ENCODE measurements at places on chromosomes 1 and 21. TPM values are rescaled to one million over a fixed set of nuclear protein-coding genes. Genes with fewer than 3 reads are reported as not detected.

Gene OR2T2
- total RNA-seq, result not detected

Gene VHLL
- total RNA-seq, result not detected

Gene TEX38
- total RNA-seq, result 0.16 TPM

Gene ACTN2
- not detected for total RNA-seq

Gene SLAMF8
- total RNA-seq, result 0.57 TPM

Gene TNFSF4
- total RNA-seq, result 3.9 TPM

Gene LHX8
- total RNA-seq, result 0.87 TPM

Gene NID1
- total RNA-seq, result 57.3 TPM

Gene TRMT13
- 13.7 TPM for total RNA-seq

Gene FCRL1
- total RNA-seq, result not detected

Gene PM20D1
- total RNA-seq, result not detected

Gene CHODL
- total RNA-seq, result 1.2 TPM

Gene DLGAP3
- total RNA-seq, result 0.04 TPM

Gene CHI3L1
- 12.8 TPM for total RNA-seq

Gene DCST2
- total RNA-seq, result 1.6 TPM

Gene SYDE2
- 12.8 TPM for total RNA-seq

- DNase-seq, result no peak
- H3K27ac ChIP-seq, result no peak overlapping the region
- no peaks in the 10 kb centered on the region for H3K4me1 ChIP-seq
Measured at GRCh38 chr1:240956020-240956419, 344.1 kb upstream of the GREM2 start.

DNA sequence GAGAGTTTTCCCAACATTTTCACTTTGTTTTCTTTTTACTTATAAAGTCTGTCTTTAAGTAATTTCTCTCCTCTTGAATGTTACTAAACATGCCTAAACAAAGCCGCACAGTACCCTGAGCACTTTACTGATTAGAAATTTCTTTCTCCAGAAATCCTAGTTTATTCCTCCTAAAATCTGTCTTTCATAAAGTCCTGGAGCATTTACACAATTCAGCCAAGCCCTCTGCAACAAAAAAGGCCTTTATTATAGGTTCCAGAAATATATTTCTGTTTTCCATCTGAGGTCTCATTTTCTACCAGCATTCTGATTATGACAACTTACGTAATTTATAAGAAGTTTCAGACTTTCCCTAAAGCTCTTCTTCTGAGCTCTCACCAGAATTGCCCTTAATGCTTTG lies 549.5 kb upstream of the OLFM3 start:
- no peak overlapping the region for H3K4me3 ChIP-seq
- no peaks in the 10 kb centered on the region for H3K27me3 ChIP-seq
- no peak for DNase-seq
- no peaks in the 10 kb centered on the region for H3K36me3 ChIP-seq
- H3K27ac ChIP-seq, result no peak overlapping the region

GRCh38 chr1:232486006-232486405 lies 143.9 kb downstream of the SIPA1L2 start:
- no peak for DNase-seq
- no peak overlapping the region for H3K27ac ChIP-seq

DNA sequence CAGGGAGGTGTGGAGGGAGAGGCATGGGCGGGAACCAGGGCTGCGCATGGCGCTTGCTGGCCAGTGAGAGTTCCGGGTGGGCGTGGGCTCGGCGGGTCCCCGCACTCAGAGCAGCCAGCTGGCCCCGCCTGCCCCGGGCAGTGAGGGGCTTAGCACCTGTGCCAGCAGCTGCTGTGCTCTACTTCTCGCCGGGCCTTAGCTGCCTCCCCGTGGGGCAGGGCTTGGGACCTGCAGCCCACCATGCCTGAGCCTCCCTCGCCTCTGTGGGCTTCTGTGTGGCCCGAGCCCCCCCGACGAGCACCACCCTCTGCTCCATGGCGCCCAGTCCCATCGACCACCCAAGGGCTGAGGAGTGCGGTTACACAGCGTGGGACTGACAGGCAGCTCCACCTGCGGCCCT lies 38.6 kb upstream of the WARS2 start:
- H3K4me1 ChIP-seq, result no peaks in the 10 kb centered on the region
- DNase-seq, result no peak
- no peaks in the 10 kb centered on the region for H3K36me3 ChIP-seq
- no peak overlapping the region for H3K4me3 ChIP-seq

- H3K36me3 ChIP-seq, result no peaks in the 10 kb centered on the region
- no peaks in the 10 kb centered on the region for H3K4me1 ChIP-seq
- no peak overlapping the region for H3K27ac ChIP-seq
- H3K27me3 ChIP-seq, result no peaks in the 10 kb centered on the region
Measured at GRCh38 chr1:248759644-248760043, 4.1 kb upstream of the LYPD8 start.

DNA sequence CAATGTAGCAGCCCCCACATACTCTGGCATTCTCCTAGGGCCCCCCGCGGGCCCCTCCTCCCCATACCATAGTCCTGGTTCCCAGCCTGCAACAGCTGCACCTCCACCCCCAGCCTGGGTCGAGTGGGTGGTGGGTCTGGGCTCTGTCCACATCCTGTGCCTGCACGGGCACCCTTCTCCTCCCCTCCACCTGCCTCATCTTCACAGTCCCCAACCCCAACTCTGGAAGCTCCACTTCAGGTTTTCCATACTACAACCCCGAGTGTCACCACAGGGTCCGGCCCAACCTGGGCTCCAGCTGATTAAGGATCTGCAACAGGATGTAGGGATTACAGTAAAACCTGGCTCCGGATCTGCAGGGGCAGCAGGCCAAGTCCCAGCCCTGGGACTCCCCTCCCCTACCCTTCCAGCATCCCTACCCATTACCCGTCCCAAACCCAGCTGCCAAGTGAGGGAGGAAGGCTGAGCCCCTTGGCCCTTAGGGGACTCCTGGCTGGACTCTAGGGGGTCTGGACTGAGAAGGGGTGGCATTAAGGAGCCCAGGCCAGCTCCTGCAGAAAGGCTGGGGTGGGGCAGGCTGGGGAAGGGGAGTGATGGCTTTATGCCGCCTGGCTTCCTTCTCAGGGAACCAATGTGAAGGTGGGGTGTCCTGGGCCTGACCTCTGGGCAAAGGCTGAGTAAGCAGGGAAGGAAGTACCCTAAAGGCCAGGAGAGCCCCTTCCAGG lies 116.8 kb downstream of the CASZ1 start:
- H3K27ac ChIP-seq, result no peak overlapping the region
- DNase-seq, result peak; percentile 70
- no peaks in the 10 kb centered on the region for H3K27me3 ChIP-seq
- no peak overlapping the region for H3K4me3 ChIP-seq
- peaks cover 57% of the 10 kb centered on the region for H3K4me1 ChIP-seq

- no peak overlapping the region for H3K4me3 ChIP-seq
- no peaks in the 10 kb centered on the region for H3K4me1 ChIP-seq
- DNase-seq, result no peak
- H3K27me3 ChIP-seq, result no peaks in the 10 kb centered on the region
- no peaks in the 10 kb centered on the region for H3K36me3 ChIP-seq
- H3K27ac ChIP-seq, result no peak overlapping the region
Measured at GRCh38 chr1:199580300-199580699, 447.2 kb upstream of the NR5A2 start.

DNA sequence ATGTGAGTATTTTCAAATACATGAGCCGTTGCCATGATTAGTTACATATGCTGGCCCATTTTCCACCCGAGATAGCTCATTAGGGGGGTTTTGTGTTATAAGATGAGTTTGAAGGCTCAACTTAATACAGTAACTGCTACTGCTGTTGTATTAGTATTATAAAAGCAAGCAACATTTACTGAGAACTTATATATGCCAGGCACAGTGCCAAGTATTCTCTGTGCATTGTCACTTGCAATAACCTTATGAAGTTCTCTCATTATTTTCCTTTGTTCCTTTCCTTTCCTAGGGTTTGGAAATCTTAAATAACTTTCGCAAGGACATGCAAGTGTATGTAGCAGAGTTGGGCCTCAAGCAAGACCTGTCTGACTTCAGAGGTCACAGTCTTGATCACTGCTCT lies 107.9 kb downstream of the RYR2 start:
- peaks cover 6% of the 10 kb centered on the region for H3K4me1 ChIP-seq
- no peaks in the 10 kb centered on the region for H3K27me3 ChIP-seq
- H3K4me3 ChIP-seq, result no peak overlapping the region
- H3K36me3 ChIP-seq, result no peaks in the 10 kb centered on the region
- DNase-seq, result no peak

GRCh38 chr21:46552274-46552673 lies 52.6 kb downstream of the S100B start:
- H3K36me3 ChIP-seq, result no peaks in the 10 kb centered on the region
- H3K4me1 ChIP-seq, result no peaks in the 10 kb centered on the region
- H3K27ac ChIP-seq, result no peak overlapping the region
- no peaks in the 10 kb centered on the region for H3K27me3 ChIP-seq
- no peak overlapping the region for H3K4me3 ChIP-seq

GRCh38 chr1:21822349-21822748 lies 10.3 kb downstream of the LDLRAD2 start:
- H3K4me1 ChIP-seq, result no peaks in the 10 kb centered on the region
- H3K4me3 ChIP-seq, result no peak overlapping the region
- no peak overlapping the region for H3K27ac ChIP-seq

- H3K4me3 ChIP-seq, result no peak overlapping the region
- DNase-seq, result no peak
- H3K36me3 ChIP-seq, result no peaks in the 10 kb centered on the region
- no peaks in the 10 kb centered on the region for H3K27me3 ChIP-seq
Measured at GRCh38 chr1:9558271-9558945, 19.1 kb downstream of the SLC25A33 start.

GRCh38 chr1:39184354-39184818 lies 20.1 kb upstream of the MACF1 start:
- DNase-seq, result no peak
- H3K4me1 ChIP-seq, result peaks cover 13% of the 10 kb centered on the region
- H3K36me3 ChIP-seq, result no peaks in the 10 kb centered on the region
- H3K27me3 ChIP-seq, result no peaks in the 10 kb centered on the region

DNA sequence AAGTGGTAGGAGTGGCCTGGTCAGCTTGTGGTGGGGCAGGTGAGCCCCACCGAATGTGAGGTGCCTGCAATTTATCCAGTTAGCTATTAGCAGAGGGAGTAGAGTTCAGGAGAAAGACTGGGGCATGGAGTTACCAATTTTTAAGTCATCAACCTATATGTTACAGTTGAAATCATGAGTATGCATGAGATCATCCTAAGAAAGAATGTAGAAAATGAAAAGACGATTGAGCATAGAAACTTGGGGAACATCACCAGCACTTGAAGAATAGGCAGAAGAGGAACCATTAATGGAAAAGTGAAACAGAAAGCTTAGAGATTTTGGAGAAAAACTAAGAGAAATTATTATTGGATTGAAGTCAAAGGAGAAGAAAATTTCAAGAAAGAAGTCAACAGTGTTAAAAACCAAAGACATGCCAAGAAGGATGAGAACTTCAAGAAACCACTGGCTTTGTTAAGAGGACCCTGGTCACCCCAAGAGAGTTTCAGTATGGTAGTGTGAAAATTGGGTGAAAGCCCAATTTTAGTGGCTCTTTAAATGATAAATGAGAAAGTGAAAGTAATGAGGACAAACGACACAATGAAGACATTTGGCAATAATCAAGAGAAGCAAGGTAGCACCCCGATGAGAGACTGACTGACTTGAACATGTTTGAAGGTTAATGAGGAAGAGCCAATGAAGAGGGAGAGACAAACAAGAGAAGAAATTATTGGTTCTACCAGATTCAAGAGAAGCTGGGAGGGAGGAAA lies 36.7 kb downstream of the DNASE2B start:
- H3K4me3 ChIP-seq, result no peak overlapping the region
- no peaks in the 10 kb centered on the region for H3K36me3 ChIP-seq
- no peaks in the 10 kb centered on the region for H3K27me3 ChIP-seq
- H3K4me1 ChIP-seq, result no peaks in the 10 kb centered on the region
- no peak overlapping the region for H3K27ac ChIP-seq
- no peak for DNase-seq

GRCh38 chr1:218164930-218165700 lies 120.0 kb upstream of the RRP15 start:
- no peaks in the 10 kb centered on the region for H3K36me3 ChIP-seq
- DNase-seq, result peak; percentile 21
- peaks cover 95% of the 10 kb centered on the region for H3K27me3 ChIP-seq
- H3K4me3 ChIP-seq, result peak overlapping the region; percentile 58
- H3K27ac ChIP-seq, result no peak overlapping the region

- H3K27me3 ChIP-seq, result no peaks in the 10 kb centered on the region
- no peak overlapping the region for H3K27ac ChIP-seq
- no peak overlapping the region for H3K4me3 ChIP-seq
- DNase-seq, result no peak
- H3K4me1 ChIP-seq, result no peaks in the 10 kb centered on the region
- no peaks in the 10 kb centered on the region for H3K36me3 ChIP-seq
Measured at GRCh38 chr21:27268290-27268689, 301.4 kb upstream of the ADAMTS5 start.

DNA sequence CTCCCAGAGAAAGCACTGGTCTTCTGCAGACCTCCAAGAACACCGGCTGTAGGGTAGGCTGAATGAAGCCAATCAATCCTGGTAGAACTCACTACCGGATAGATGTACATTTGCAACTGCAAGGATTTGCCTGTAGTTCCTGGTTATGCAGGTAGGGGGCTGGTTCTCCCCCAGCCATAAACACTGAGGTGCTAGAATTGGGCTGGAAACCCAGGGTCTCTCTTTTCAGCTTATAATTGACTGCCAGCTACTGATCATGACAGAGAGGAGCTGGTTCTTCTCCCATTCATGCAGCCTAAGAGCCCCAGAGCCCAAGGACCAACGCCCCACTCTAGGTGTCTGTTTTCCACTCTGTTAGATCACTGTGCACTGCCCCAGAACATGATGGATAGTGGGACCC lies 21.5 kb upstream of the MTARC2 start:
- no peaks in the 10 kb centered on the region for H3K27me3 ChIP-seq
- no peak overlapping the region for H3K27ac ChIP-seq
- no peaks in the 10 kb centered on the region for H3K36me3 ChIP-seq
- no peak for DNase-seq
- no peak overlapping the region for H3K4me3 ChIP-seq

GRCh38 chr1:79193211-79194079 lies 186.9 kb upstream of the ADGRL4 start:
- DNase-seq, result no peak
- no peaks in the 10 kb centered on the region for H3K4me1 ChIP-seq
- H3K36me3 ChIP-seq, result no peaks in the 10 kb centered on the region
- H3K27ac ChIP-seq, result no peak overlapping the region

- H3K36me3 ChIP-seq, result no peaks in the 10 kb centered on the region
- no peak overlapping the region for H3K27ac ChIP-seq
- H3K27me3 ChIP-seq, result no peaks in the 10 kb centered on the region
- H3K4me3 ChIP-seq, result no peak overlapping the region
Measured at GRCh38 chr1:175287849-175288248, 95.3 kb upstream of the KIAA0040 start.

GRCh38 chr1:212035835-212036605 lies 472 bp downstream of the DTL start:
- peak overlapping the region; percentile 22 for H3K4me3 ChIP-seq
- H3K27ac ChIP-seq, result no peak overlapping the region
- no peaks in the 10 kb centered on the region for H3K36me3 ChIP-seq
- no peaks in the 10 kb centered on the region for H3K27me3 ChIP-seq
- DNase-seq, result no peak

DNA sequence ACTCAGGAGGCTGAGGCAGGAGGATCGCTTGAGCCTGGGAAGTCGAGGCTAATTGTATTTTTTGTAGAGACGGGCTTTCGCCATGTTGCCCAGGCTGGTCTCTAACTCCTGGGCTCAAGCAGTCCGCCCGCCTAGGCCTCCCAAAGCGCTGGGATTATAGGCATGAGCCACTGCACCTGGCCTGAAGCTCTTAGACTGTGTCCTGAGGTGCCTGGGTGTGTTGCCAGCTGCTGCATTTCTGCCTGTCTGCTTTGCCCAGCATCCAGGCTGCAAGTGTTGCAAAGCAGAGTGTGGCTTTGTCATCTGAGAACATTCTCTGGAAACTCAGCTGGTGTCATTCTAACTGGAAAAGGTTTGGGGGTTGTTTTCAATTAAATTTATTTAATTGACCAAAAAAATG lies 105.0 kb downstream of the HUNK start:
- no peaks in the 10 kb centered on the region for H3K36me3 ChIP-seq
- H3K4me3 ChIP-seq, result no peak overlapping the region
- no peaks in the 10 kb centered on the region for H3K4me1 ChIP-seq
- no peaks in the 10 kb centered on the region for H3K27me3 ChIP-seq
- H3K27ac ChIP-seq, result no peak overlapping the region
